ENCODE measurements at places on chromosomes 12 and 14.

GRCh38 chr14:44369401-44370123, 137.5 kb downstream of the FSCB start:
- DNase-seq = no peak

DNA sequence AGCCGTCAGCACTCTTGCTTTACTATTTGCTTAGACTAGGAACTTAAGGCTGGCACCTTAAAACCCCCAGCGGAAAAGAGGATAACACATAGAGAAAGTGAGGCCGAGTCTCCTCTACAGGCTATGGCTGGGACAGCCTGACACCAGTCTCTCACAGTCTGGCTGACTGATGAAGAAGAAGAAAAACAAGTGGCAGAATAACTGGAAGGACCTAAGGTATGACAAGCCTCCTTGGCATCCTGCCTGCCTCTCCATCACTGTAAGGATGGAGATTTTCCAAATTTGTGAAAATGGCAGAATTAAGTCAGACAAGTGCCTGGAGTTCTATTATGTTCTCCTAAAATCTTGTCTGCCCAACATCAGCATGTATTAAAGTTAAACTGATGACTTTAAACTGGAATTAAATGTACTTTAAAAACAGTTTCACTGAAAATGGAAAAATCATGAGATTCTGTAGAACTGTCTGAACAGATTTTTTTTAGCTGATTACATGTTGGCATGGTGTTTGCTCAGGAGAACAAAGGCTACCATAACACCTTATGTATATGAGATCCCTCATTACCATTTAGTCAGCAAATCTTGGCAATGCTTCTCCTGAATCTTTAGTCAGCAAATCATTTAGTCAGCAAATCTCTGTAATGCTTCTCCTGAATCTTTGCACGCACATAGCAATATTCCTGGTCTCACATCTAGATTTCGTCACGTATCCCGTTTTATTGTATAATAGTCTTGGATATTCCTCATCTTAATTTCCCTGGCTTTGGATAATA, 140.3 kb upstream of the AEBP2 start:
- no peak for DNase-seq

DNA sequence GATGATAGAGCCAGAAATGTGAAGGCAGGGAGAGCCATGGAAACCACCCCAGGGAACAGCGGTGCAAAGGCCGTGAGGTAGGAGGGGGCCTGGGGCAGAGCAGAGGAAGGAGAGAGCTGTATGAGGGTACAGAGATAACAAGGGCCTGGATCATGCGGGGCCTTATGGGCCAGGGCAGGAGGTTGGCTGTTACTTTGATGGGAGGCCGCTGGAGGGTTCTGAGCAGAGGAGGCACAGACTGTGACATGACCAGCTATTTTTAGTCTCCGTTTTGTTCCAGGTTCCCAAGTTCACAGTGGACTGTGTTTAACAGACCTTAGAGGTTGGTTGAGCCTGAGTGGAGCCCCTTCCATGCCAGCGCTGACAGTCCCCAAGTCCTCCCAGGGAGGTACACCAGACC, 118.6 kb downstream of the GCH1 start:
- DNase-seq = no peak

- DNase-seq = no peak
Measured at GRCh38 chr14:92965281-92965680, 42.3 kb downstream of the CHGA start.

GRCh38 chr12:30911207-30911606, 15.3 kb upstream of the TSPAN11 start:
- DNase-seq = no peak

- DNase-seq = no peak
Measured at GRCh38 chr12:11689591-11690186, 40.2 kb downstream of the ETV6 start.

- no peak for DNase-seq
Measured at GRCh38 chr14:105139212-105139825, 29.3 kb downstream of the JAG2 start.

DNA sequence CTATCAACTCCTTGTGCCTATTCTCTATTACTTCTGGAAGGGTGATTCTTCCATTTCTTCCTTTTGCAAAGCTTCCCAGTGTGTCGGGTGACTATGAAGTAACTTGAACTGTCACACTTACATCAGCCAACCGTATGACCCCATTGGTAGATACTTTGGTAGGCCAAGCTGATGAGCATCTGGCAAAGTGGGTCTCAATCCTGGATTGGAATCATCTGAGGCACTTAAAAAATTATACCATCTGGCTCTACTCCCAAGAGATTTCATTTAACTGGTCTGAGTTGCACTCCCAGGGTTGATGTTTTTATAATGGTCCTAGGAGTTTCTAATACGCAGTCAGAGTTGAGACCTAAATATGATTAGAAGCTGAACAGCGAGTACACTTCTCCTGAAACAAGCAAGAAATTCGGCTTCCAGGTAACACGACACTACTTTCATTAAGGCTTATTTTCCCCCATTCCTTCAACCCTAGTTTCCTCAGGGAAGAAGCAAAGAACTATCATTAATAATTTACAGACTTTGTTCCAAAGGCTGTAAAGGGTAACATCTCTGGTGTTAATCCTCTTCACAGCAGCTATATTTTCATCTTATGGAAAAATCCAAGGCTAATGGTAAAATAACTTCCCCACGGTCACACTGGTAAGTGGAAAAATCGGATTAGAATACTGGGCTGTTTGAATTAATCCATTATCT, 76.8 kb downstream of the PDE6H start:
- no peak for DNase-seq

DNA sequence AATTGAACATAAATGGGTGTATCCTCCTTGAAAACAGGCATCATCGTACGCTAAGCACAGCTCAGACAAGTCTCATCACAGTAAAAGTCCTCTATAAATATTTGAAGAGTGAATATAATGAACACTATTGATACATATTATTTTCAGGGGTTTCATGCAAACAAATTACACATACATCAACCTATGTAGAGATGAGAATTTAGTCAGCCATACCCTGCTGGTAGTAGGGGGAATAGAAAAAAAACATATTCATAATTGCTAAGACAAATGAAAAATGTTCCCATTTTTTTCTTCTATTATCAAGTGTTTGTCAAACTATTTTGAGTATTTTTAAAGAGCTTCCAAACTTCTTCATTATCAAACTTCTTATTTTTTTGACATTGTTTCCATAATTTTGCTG, 205.6 kb upstream of the SOX5 start:
- no peak for DNase-seq

GRCh38 chr12:125214289-125214688, 149.1 kb downstream of the AACS start:
- DNase-seq = no peak
